ENCODE measurements at places on chromosomes 4 and X.

DNA sequence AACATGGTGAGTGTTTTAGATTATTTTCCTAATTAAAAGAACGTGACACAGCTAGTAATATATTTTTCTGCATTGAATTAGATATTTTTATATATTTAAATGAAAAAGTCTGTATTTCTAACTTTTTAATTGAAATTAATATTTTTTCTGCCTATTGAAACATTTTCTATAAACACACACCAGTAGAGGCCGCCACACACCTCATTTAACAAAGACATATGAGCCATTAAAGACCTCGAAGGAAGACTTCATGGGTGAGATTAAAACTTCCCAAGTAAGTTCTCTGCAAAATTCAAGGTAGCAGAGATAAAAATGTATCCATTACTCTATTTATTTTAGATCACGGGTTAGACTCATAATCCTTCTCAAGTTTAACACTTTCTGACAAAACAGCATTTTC lies 8.3 kb downstream of the SLITRK2 start:
- no peak for DNase-seq

- no peak for DNase-seq
Observed at GRCh38 chrX:9189286-9189685, 155.4 kb upstream of the FAM9B start.

- no peak for DNase-seq
Observed at GRCh38 chr4:41365681-41366080, 109.0 kb downstream of the UCHL1 start.

DNA sequence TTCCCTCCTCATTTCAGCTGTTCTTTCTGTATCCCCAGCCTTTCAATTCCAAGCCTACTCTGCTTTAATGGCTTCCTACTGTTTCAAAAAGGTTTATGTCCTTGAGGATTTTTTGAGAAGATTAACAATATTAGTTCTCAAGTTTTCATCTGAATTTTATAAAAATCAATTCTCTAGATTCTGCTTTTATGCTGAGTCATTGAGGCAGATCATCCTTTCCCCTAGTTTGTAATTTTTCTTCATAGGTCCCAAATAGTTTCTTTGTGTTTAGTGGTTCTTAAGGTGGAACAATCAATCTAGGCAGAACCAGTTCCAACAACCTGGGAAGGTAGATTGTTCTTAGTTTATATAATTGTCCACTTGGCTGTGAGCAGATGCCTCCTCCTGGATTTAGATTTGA lies 100.1 kb upstream of the NAP1L5 start:
- DNase-seq: no peak

DNA sequence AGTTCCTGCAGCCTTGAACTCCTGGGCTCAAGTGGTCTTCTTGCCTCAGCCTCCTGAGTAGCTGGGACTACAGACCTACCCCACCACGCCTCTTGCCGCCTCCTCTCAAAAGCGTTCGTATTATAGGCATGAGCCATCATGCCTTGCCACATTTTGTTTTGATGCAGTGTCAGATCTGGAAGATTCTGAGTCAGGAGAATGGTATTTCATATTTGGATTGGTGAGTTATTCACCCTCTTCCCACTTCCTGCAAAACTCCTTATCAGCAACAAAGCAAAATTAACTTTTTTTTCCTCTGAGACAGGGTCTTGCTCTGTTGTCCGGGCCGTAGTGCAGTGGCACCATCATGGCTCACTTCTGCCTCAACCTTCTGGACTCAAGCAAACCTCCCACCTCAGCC lies 29.6 kb downstream of the REST start:
- DNase-seq: no peak

DNA sequence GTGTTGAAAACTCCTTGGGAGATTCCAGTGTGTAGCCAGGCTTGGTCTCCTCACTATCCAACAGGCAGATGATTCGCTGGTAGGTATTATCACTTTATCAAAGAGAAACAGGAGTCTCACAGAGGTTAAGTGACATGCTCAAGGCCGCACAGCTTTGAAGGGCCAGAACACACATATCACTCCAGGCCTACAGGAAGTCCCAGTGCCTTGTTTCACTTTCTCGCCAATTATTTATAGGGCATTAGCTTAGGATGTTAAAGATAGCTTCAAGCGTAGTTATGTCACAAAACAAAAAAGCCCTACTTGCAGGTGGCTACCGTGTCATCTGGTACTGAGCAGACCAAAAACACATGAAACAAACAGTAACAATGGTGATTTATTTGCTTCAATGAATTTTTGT lies 13.2 kb downstream of the ATP8A1 start:
- DNase-seq: no peak

DNA sequence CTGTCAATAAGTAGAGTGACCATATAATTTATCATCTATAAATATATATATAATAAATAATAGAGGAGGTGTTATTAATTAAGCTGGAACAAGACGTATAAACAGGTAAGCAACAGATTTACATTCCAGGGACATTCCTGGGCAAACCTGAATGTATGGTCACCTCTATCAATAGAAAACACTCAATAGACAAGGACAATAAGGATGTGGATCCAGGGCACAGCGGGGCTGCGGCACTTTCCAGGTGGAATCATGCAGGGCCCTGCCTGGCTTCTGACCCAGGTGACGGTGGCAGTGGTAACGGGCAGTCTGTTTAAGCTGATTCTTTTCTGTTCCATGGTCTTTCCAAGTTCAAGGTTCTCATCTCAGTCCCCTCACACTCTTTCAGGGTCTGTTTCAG lies 22.5 kb downstream of the ENPEP start:
- no peak for DNase-seq

GRCh38 chr4:717601-718320 lies 12.1 kb downstream of the PCGF3 start:
- no peak for DNase-seq

DNA sequence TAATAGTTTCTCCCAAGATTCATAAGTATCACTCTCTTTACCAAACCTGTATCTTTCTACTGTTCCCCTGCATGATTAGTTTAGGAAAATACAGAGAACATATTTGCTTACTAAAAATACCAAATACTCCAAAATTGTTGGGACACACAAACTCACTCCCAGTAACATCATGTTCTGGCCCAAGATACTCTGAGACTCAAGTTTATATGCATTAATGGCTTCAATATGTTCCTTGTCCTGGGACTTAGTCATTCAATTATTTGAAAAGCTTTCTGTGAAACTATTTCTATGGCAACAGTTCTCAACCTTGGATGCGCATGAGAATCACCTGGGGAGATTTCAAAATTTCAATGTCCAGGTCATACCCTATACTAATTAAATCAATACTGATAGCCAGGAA lies 138.9 kb upstream of the PTCHD1 start:
- DNase-seq: no peak

GRCh38 chr4:38067499-38067898 lies 107.3 kb downstream of the PTTG2 start:
- DNase-seq: no peak

DNA sequence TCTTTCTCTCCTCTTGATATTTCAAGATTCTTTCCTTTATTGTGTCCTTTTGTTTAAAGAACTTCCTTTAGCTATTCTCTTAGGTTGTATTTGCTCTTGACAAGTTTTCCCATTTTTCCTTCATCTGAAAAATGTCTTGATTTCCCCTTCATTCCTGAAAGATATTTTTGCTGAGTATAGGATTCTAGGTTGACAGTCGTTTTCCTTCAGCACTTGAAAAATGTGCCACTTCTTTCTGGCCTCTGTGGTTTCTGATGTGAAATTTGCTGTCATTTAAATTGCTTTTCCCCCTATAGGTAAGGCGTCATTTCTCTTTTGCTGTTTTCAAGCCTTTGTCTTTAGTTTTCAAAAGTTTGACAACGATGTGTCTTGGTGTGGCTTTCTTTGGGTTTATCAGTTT lies 23.3 kb upstream of the LAMTOR3 start:
- DNase-seq: no peak

GRCh38 chrX:12426420-12426819 lies 288.1 kb downstream of the FRMPD4 start:
- no peak for DNase-seq

DNA sequence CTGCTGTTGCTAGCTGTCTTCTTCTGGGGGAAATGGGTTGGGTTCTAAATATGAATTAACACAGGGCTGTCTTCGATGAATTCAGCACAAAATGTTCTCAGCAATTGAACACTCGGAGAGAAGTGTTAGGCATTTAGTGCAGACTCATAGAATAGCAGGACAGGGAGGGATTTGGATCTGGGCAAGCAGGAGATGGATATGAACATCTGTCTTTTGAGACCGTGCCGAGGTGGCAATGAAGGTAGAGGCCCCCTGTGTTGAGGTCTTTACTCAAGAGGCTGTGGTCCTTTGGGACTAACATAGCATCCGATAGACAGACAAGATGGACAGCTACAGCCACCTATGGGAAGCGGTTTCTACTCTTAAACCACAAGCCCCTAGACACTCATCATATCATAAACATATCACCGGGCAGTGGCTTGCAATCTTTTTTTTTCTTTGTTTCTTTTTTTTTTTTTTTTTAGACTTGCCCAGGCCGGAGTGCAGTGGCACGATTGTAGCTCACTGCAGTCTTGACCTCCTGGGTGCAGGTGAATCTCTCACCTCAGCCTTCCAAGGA lies 6.7 kb downstream of the CD99 start:
- no peak for DNase-seq

DNA sequence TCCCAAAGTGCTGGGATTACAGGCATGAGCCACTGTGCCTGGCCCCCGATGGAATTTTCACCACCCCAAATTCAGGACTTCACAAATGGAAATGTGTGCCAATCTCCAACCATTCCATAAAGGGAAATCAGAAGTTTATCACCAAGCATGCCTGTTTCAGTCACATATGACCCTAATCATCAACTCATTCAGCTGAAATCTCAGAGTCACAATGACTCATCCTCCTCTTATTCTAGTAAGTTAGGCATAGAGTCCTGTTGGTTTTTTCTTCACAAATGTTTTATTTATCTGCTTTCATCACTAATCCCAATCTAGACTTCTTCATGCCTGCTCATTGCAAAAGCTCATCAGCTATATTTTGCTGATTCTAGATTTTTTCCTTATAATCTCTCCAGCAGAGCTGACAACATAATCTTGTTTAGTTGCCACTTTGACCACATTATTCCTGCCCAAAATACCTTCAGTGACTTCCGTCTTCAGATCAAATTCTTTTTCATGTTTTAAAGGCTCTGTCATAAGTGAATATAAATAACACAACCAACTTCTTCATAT lies 83.3 kb downstream of the SLC7A11 start:
- DNase-seq: no peak

Measured in kidney (tissue), 22 donors.